ENCODE measurements at places on chromosomes 3 and 15.

GRCh38 chr15:73081321-73081958 is 29.2 kb downstream of the NEO1 start:
- peaks cover 12% of the 10 kb centered on the region for H3K4me1 ChIP-seq
- H3K4me3 ChIP-seq: no peak overlapping the region
- H3K27me3 ChIP-seq: no peaks in the 10 kb centered on the region
- DNase-seq: no peak
- peaks cover 2% of the 10 kb centered on the region for H3K36me3 ChIP-seq

- no peak for DNase-seq
- H3K36me3 ChIP-seq: peaks cover 25% of the 10 kb centered on the region
- peaks cover 49% of the 10 kb centered on the region for H3K4me1 ChIP-seq
- H3K27ac ChIP-seq: peak overlapping the region; percentile 91
- no peaks in the 10 kb centered on the region for H3K27me3 ChIP-seq
Observed at GRCh38 chr3:39142067-39142466, 11.3 kb downstream of the CSRNP1 start.

- H3K4me3 ChIP-seq: no peak overlapping the region
- H3K27me3 ChIP-seq: no peaks in the 10 kb centered on the region
- peaks cover 24% of the 10 kb centered on the region for H3K4me1 ChIP-seq
- no peak for DNase-seq
Observed at GRCh38 chr3:8529181-8529637, 27.6 kb downstream of the LMCD1 start.

GRCh38 chr3:69251078-69251805 is 128.8 kb upstream of the LMOD3 start:
- H3K4me3 ChIP-seq: peak overlapping the region; percentile 14
- H3K36me3 ChIP-seq: peaks cover 5% of the 10 kb centered on the region
- no peaks in the 10 kb centered on the region for H3K27me3 ChIP-seq
- peaks cover 69% of the 10 kb centered on the region for H3K4me1 ChIP-seq
- peak overlapping the region; percentile 97 for H3K27ac ChIP-seq

- H3K36me3 ChIP-seq: peaks cover 2% of the 10 kb centered on the region
- H3K4me3 ChIP-seq: no peak overlapping the region
- DNase-seq: no peak
- H3K4me1 ChIP-seq: peaks cover 23% of the 10 kb centered on the region
- no peak overlapping the region for H3K27ac ChIP-seq
Observed at GRCh38 chr15:70512772-70513362, 250.5 kb downstream of the UACA start.

GRCh38 chr15:66773129-66773873 is 71.3 kb downstream of the SMAD6 start:
- H3K27me3 ChIP-seq: no peaks in the 10 kb centered on the region
- peaks cover 2% of the 10 kb centered on the region for H3K36me3 ChIP-seq
- H3K4me3 ChIP-seq: peak overlapping the region; percentile 17
- no peak for DNase-seq
- peaks cover 90% of the 10 kb centered on the region for H3K4me1 ChIP-seq
- peak overlapping the region; percentile 96 for H3K27ac ChIP-seq

GRCh38 chr3:34863485-34863884 is 775.8 kb upstream of the ARPP21 start:
- H3K4me3 ChIP-seq: no peak overlapping the region
- no peak overlapping the region for H3K27ac ChIP-seq
- no peaks in the 10 kb centered on the region for H3K36me3 ChIP-seq
- peaks cover 68% of the 10 kb centered on the region for H3K27me3 ChIP-seq
- DNase-seq: no peak

DNA sequence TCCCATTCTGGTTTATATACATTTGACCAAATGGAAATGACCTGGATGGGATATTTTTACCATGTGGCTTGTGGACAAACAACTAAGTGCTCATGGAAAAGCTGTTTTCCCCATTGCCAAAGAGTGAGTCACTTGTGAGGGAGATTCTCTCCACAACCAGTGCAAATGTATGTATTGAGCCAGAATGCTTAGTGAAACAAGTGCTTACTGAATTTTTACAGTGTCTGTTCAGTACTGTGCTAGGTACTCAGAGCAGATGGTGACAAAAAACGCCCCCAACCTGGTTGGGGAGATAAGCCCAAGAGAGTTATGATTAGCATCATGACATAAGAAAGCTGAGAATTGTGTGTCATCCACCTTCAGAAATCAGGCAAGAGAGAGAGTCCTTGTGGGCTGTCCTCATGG is 2.3 kb downstream of the CHP1 start:
- H3K4me1 ChIP-seq: peaks cover 16% of the 10 kb centered on the region
- no peak overlapping the region for H3K27ac ChIP-seq
- no peak overlapping the region for H3K4me3 ChIP-seq
- H3K27me3 ChIP-seq: no peaks in the 10 kb centered on the region

DNA sequence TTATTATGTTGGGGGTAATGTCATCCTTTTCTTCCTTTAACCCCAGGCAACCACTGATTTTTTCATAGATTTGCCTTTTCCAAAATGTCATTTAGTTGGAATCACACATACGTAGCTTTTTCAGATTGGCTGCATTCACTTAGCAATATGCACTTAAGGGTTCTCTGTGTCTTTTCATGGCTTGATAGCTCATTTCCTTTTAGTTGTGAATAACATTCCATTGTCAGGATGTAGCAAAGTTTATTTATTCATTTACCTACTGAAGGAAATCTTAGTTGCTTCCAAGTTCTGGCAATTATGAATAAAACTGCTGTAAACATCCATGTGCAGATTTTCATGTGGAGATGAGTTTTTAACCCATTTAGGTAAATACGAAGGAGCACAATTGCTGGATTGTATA is 125.4 kb downstream of the AGBL1 start:
- H3K4me1 ChIP-seq: no peaks in the 10 kb centered on the region
- DNase-seq: no peak
- H3K36me3 ChIP-seq: no peaks in the 10 kb centered on the region
- H3K27ac ChIP-seq: no peak overlapping the region

GRCh38 chr3:42036483-42036823 is 54.7 kb upstream of the TRAK1 start:
- H3K4me1 ChIP-seq: peaks cover 43% of the 10 kb centered on the region
- H3K27ac ChIP-seq: peak overlapping the region; percentile 92
- H3K4me3 ChIP-seq: no peak overlapping the region
- no peaks in the 10 kb centered on the region for H3K27me3 ChIP-seq
- DNase-seq: no peak

DNA sequence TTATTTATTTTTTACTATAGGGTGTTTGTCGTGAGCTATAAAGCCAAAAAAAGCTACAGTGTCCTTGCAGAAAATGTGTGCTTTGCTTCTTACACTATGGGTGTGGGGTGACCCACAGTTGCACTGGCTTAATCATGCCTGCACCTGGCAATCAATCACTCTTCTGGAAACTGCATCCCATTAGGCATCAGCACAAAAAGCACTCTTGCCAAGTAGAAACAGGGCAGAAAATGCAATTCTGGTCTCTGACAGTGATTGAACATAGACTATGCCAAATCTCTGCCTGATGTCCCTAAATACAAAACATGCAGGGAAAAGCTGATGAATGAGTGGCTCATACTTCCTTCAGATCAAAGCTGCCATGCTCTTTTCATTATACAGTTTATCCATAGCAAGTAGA is 30.4 kb upstream of the PLAAT1 start:
- DNase-seq: no peak
- H3K27me3 ChIP-seq: peaks cover 2% of the 10 kb centered on the region

DNA sequence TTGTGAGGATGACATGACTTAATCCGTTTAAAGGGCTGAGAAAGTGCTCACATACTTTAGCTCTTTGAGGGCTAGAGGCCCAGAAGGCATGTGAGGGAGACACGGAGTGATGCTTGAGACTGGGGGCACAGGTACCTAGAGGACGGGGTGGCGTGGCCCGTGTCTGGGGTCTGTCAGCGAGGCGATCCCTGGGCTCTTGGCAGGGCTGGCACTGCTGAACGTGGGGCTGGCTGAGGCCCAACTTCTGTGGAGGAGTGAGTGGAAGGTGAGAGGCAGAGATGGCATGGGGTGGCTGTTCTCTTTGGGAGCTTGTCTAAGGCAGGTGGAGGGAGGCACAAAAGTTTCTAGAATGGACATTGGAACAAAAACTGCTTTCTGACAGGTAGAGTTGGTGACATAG is 9.5 kb downstream of the SEMA4B start:
- H3K27ac ChIP-seq: no peak overlapping the region
- H3K36me3 ChIP-seq: peaks cover 7% of the 10 kb centered on the region
- no peak overlapping the region for H3K4me3 ChIP-seq
- DNase-seq: no peak

DNA sequence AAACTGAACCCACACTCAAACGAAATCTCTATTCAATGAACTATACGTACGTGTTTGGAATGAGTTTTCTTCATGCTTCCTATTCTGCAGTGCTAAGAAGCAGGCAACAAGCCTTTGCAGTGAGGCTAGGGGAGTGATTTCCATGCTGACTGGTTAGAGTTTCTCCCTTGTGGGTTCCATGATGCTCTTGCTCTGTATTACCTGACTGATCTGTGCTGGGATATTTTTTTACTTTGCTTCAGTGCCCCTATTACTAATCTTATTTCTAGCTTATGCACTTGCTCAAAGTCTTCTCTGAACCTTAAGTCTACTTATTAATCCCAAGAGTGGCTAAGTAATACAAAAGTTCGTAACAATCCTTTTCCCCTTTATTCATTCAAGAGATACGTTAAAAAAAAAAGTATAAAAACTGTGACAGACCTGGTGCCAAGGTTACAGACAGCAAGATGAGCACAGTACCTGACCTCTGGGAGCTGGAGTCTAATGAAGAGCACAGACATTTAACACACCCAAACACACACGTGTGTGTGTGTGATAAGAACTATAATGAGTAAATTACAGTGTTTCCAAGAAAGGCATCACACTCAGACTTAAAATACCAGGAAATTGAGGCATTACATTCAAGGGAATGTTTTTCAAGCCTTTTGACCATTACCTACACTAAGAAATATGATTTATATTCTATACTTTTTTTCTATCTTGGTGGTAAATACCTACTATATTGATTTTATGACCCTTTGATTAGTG is 50.5 kb upstream of the FBN1 start:
- no peaks in the 10 kb centered on the region for H3K36me3 ChIP-seq
- no peaks in the 10 kb centered on the region for H3K27me3 ChIP-seq
- no peaks in the 10 kb centered on the region for H3K4me1 ChIP-seq
- no peak overlapping the region for H3K4me3 ChIP-seq
- no peak overlapping the region for H3K27ac ChIP-seq

DNA sequence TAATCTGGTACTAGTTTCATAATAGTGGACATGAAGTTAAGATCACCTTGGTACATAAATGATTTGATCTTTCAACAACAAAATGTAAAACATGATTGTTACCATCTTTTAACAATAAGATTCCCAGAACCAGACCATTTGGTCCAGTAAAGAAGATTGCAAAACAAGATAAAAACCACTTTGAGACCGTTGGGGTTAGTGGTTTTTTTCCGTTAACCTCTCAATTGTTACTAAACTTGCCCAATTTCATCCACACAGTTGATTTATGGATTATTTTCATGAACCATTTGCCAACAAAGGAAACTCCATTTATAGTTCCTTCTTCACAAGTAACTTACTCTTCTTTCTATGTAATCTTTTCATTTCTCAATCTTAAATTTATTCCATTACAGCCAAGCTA is 53.8 kb downstream of the ATP8B4 start:
- H3K27me3 ChIP-seq: no peaks in the 10 kb centered on the region
- no peak for DNase-seq
- H3K4me3 ChIP-seq: no peak overlapping the region
- H3K27ac ChIP-seq: no peak overlapping the region
- no peaks in the 10 kb centered on the region for H3K4me1 ChIP-seq

DNA sequence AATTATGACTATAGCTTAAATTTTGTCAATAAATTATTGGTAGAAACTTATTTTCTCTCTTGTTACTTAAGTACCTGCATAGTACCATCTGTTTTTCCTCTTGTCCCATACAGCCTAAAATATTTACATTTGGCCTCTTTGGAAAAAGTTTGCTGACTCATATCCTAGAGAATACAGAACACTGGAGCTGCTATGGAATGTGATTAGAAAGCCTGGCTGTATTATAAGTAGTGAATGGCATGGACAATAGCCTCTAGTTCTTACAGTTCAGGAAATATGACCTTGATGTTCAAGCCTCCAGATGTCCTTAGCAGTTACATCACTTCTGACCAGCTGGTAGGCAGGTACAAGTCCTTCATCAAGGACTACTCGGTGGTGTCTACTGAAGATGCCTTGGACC is 28.3 kb downstream of the ST8SIA2 start:
- DNase-seq: no peak
- H3K4me1 ChIP-seq: no peaks in the 10 kb centered on the region
- no peak overlapping the region for H3K27ac ChIP-seq
- H3K4me3 ChIP-seq: no peak overlapping the region
- peaks cover 4% of the 10 kb centered on the region for H3K27me3 ChIP-seq

DNA sequence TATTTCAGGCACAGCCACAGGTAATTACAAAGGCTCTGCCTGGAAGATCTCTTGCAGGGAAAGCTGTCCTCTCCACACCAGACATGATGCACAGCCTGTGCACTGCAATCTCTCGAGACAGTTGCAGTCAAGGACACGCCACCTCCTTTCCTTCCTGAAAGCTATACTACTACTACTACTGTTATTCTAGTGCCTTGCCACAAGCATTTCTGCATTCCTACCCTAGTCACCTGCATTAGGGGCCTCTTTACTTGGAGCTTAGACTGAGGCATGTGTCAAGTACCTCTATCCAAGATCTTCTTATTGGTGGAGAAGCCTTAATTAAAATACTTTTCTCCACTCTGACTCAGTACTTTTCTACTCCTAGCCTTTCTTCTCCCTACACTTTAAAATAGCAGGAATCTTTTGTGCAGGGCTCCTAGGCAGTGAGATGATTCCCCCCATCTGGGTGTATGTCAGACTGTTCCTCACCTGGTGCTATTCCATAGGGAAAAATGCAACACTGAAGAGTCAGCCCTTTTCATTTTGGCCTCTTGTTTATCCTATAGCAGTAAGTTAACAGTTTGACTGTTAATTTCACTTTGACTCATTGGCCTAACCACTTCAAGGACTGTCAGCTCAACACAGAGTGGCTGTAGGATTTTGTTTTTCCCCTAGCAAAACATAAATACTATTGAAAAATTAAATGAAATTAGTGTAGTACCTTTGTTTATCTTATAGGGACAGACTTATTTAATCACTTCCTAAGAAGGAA is 78.9 kb downstream of the ESYT3 start:
- peaks cover 31% of the 10 kb centered on the region for H3K36me3 ChIP-seq
- no peaks in the 10 kb centered on the region for H3K27me3 ChIP-seq
- no peak overlapping the region for H3K27ac ChIP-seq
- DNase-seq: no peak

DNA sequence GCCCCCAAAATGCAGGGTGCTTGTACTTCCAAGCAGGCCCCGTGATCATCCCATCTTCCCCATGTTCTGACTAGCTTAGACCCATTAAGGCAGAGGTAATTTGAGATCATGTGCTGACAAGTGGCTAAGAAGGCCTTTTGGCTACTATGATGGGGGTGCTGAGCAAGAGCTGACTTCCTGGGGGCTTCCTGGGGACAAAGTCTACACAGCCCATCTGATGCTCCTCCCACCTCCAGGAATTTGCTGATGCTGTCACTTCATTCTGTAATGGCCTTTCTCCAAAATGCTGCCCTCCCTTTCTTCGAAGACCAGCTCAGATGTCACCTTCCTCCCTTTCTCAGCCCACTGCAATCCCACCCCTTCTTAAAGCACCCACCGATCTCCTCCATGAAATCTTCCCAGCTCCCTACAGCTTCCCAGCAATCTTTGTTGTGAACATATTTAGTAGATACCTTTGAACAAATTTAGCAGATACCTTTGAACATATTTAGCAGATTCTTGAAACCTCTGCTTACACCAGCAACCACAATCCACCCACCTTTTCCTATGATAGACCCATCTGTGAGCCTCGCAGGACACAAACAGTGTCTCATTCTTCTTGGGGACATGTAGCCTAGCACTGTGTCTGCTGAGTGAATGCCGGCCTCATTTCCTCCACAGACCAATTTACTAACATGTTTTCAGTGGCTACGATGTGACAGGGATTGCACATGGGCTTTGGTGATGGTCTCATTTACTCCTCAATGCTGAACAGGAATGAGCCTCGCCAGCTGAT is 223.3 kb downstream of the EPHB1 start:
- no peak overlapping the region for H3K27ac ChIP-seq
- no peaks in the 10 kb centered on the region for H3K4me1 ChIP-seq
- no peak for DNase-seq
- no peak overlapping the region for H3K4me3 ChIP-seq
